Activated T-helper 1 cell treated with Interleukin-2 at 50 U/mL for 16 hours (primary cell): ENCODE measurements at places on chromosomes 2 and 18.

DNA sequence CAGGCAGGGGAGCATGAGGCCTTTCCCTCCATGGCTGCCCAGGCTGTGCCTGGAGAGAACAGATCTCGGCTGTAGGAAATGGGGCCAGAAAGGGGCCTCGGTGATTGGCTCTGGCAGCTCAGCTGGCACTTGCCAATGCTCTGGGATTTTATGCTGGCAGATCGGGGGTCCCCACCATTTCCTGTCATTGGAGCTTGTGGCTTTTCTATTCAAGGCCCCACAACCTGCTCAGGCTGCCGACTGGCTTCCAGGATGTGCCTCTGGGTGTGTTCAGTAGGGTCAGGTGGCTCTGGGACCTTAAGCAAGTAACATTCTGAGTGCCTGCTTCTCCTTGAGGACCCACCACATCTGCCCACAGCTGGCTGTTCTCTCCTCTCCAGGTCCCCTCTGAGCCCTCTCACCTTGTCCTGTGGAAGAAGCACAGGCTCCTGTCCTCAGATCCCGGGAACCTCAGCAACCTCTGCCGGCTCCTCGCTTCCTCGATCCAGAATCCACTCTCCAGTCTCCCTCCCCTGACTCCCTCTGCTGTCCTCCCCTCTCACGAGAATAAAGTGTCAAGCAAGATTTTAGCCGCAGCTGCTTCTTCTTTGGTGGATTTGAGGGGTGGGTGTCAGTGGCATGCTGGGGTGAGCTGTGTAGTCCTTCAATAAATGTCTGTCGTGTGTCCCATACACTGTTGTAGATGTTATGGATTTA is 4.2 kb downstream of the GNLY start:
- DNase-seq: no peak

GRCh38 chr2:24682304-24682703 is 110.9 kb downstream of the PTRHD1 start:
- DNase-seq: no peak

DNA sequence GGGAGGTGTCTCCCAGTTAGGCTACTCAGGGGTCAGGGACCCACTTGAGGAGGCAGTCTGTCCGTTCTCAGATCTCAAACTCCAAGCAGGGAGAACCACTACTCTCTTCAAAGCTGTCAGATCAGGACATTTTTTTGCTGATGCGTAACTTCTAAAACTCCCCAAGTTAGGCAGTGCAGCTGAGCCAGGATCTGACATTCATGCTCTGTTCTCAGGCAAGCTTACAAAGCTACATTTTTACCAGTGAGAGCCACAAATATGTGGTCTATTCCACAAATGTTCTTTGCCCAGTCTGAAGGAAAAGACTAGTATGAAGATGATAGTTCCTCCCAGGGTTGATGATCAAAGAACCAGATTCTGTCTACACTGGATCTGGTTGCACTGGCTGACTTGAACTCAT is 184.1 kb downstream of the MTCL1 start:
- no peak for DNase-seq

GRCh38 chr18:35458271-35458670 is 39.5 kb downstream of the INO80C start:
- no peak for DNase-seq

DNA sequence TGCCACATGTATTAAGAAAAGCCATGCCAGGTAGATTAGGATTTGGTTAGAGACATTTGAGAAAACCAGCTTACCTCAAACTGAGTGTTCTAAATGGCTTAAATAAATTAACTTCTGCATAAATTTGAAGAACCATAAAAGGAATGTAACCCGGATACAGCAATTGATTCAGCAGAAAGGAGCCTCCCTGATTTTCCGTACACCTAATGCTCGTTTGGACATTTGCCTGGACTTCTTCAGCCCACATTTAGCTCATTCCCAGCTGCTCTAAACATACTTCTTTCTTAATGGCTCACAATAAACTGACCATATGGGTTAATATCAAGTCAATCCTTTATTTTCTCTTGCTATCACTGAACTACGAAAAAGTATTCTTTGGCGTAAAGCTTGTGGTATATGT is 392.4 kb downstream of the ZNF516 start:
- no peak for DNase-seq

- no peak for DNase-seq
Observed at GRCh38 chr18:12828116-12829051, 55.7 kb downstream of the PTPN2 start.

DNA sequence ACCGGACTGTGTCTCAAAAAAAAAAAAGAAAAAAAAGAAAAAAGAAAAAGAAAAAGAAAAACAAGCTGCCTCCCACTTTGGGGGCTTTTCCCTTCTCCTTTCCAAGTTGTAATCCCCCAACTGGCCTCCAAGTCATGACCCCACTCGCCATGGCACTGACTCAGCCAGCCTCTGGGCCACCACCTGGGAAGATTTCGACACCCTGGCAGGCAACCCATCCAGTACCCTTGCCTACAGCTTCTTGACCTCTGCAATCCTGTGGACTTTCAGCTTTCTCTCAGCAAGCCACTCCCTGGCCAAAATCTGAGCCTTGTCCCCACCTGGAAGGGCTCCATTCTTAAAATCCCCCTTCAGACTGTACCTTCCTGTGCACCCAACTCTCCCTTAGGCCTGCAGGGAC is 22.3 kb upstream of the FOSL2 start:
- DNase-seq: no peak

DNA sequence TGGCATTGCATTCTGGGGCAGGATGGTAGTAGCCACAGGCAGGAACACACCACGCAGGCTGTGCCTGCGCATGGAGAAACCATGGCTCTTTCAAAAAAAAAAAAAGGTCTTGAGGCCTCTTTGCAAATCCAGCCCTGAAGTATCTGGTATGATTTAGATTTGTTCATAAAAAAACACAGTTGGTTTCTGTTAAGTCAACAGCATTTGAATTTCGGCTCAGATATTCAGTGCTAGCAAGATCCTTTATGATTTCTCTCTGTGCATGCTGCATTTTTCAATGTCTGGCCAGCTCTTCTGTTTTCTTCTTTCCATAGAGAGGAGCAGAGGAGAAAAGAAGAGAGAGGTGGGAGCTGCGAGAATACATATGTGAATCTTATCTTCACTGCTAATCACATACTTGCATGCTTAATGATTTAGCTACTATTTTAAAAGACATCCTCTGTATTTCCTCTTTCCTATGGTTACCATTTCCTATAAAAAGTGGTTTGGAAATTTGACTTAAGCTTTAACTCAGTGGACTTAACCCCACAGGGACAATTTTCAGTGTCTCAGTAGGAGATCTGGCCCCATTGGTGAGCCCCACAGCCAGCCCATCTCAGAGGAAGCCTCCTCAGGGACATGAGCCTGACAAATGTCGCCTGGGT is 214.3 kb upstream of the APCDD1 start:
- DNase-seq: no peak
